ENCODE measurements at places on chromosomes 6 and 20. TPM values are rescaled to one million over a fixed set of nuclear protein-coding genes. Genes with fewer than 3 reads are reported as not detected.

The DLL1 gene
- 22.0 TPM for total RNA-seq

DNA sequence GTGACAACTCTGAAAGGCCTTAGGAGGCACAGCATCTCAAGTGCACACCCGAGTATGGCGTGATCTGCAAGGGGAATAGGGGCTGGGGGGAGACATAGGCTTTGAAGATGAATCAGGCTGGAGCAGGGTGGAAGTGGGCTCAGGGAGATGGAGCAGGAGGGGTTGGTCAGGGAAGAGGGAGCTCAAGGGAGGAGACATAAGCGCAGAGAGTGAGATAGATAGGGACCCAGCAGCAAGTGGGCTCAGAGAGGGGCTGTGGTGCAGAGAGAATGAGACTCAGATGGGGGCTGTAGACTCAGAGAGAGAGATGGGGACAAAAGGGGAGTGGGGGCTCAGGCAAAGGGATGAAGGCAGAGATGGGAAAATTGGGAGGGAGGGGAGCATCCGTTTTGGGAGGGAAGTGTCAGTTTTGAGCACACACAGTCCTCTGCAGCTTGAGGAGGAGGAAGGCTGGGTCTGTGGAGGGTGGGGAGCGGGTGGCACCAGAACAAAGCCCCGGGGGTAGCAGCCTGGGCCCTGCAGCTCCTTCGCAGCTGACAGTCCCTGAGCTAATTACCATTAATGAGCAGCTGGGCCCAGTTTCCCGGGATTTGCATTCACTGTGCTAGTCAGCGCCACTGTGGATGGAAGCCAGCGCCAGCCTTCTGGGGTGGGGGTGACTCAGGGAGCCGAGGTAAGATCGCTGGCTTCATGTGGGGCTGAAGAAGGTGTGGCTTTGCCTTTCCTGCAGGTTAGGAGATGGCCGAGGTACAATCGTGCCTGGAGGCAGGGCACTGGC is 18.7 kb downstream of the SRXN1 start:
- no peaks in the 10 kb centered on the region for H3K27me3 ChIP-seq
- no peak overlapping the region for H3K27ac ChIP-seq
- no peaks in the 10 kb centered on the region for H3K36me3 ChIP-seq
- H3K4me3 ChIP-seq, result no peak overlapping the region
- H3K4me1 ChIP-seq, result no peaks in the 10 kb centered on the region
- no peak for DNase-seq

The CD93 gene
- 51.6 TPM for total RNA-seq

The OOEP gene
- total RNA-seq, result not detected

GRCh38 chr20:29741894-29742698 is 1515.4 kb upstream of the DEFB115 start:
- no peaks in the 10 kb centered on the region for H3K36me3 ChIP-seq
- no peaks in the 10 kb centered on the region for H3K4me1 ChIP-seq
- no peak overlapping the region for H3K27ac ChIP-seq
- H3K27me3 ChIP-seq, result no peaks in the 10 kb centered on the region

DNA sequence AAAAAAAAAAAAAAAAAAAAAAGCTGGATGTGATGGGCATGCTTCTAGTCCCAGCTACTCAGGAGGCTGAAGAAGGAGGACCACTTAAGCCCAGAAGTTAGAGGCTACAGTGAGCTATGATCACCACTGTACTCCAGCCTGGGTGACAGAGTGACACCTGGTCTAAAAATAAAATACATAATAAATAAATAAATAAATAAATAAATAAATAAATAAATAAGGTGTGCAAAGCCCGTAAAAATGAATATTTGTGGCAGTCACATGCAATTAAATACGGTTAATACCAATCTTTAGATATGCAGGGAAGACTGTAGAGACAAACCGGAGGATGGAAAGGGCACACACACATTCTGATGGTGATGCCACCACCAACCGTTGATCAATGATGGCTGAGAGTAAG is 26.2 kb downstream of the IL22RA2 start:
- no peak overlapping the region for H3K4me3 ChIP-seq
- DNase-seq, result no peak
- no peaks in the 10 kb centered on the region for H3K36me3 ChIP-seq
- no peak overlapping the region for H3K27ac ChIP-seq
- no peaks in the 10 kb centered on the region for H3K4me1 ChIP-seq
- H3K27me3 ChIP-seq, result no peaks in the 10 kb centered on the region

DNA sequence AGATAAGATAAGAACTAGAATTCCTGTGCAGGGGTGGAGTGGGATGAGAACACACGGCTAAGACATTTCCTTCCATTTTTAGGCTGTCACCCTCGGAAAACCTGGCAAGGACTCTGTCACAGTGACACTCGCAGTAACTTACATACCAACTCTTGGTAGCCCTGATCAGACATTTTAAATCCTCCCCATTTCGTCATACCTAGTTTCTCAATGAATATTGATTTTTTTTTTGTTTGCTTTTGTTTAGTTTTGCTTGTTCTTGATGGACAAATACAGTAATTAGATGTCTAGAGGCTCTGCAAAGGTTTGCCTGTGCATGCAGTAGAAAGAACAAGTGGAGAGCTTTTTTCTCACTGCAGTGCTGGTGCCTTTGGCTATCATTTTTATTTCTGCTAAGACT is 213.0 kb upstream of the FAM83B start:
- H3K36me3 ChIP-seq, result no peaks in the 10 kb centered on the region
- no peak overlapping the region for H3K4me3 ChIP-seq
- no peak for DNase-seq

DNA sequence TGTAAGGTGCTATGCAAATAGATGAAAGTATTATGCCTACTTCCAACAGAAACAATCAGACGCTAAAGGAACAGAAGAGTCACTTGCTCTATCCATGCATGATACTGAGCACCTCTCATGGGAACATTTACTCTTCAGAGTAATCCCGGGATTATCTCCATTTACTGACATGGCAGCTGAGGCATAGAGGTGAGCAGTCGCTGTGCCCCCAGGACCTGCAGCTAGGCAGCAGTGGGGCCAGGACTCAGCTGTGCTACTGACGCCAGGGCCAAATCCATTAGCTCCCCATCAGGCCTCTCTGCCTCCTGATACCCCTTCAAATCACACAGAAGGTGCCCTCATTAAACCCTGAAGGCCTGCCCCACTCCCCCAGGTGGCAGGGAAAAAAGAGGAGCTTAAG is 51.9 kb downstream of the TRAM2 start:
- DNase-seq, result no peak
- H3K27me3 ChIP-seq, result no peaks in the 10 kb centered on the region
- peaks cover 7% of the 10 kb centered on the region for H3K36me3 ChIP-seq
- peaks cover 23% of the 10 kb centered on the region for H3K4me1 ChIP-seq
- H3K27ac ChIP-seq, result no peak overlapping the region

- no peaks in the 10 kb centered on the region for H3K36me3 ChIP-seq
- no peak for DNase-seq
- H3K4me3 ChIP-seq, result no peak overlapping the region
- H3K27me3 ChIP-seq, result no peaks in the 10 kb centered on the region
- no peak overlapping the region for H3K27ac ChIP-seq
- H3K4me1 ChIP-seq, result no peaks in the 10 kb centered on the region
These were observed 215.1 kb downstream of the DLL1 start for GRCh38 chr6:170075659-170076223.

- no peak overlapping the region for H3K4me3 ChIP-seq
- H3K27me3 ChIP-seq, result no peaks in the 10 kb centered on the region
- H3K36me3 ChIP-seq, result no peaks in the 10 kb centered on the region
- no peaks in the 10 kb centered on the region for H3K4me1 ChIP-seq
- DNase-seq, result no peak
- H3K27ac ChIP-seq, result no peak overlapping the region
These were observed 92.1 kb upstream of the SPTLC3 start for GRCh38 chr20:12916699-12917098.

The HLA-DPB1 gene
- total RNA-seq, result 76.7 TPM

DNA sequence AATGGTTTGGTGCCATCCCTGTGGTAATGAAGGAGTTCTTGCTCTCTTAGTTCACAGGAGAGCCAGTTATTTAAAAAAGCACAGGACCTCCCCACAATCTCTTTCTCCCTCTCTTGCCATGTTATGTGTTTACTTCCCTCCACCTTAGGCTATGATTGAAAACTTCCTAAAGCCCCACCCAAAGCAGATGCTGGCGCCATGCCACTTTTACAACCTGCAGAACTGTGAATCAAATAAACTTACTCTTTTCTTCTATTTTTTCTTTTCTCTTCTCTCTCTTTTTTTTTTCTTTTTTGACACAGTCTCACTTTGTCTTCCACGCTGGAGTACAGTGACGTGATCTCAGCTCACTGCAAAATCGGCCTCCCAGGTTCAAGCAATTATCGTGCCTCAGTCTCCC is 508.4 kb upstream of the EPHA7 start:
- DNase-seq, result no peak
- H3K36me3 ChIP-seq, result no peaks in the 10 kb centered on the region
- H3K27ac ChIP-seq, result no peak overlapping the region

DNA sequence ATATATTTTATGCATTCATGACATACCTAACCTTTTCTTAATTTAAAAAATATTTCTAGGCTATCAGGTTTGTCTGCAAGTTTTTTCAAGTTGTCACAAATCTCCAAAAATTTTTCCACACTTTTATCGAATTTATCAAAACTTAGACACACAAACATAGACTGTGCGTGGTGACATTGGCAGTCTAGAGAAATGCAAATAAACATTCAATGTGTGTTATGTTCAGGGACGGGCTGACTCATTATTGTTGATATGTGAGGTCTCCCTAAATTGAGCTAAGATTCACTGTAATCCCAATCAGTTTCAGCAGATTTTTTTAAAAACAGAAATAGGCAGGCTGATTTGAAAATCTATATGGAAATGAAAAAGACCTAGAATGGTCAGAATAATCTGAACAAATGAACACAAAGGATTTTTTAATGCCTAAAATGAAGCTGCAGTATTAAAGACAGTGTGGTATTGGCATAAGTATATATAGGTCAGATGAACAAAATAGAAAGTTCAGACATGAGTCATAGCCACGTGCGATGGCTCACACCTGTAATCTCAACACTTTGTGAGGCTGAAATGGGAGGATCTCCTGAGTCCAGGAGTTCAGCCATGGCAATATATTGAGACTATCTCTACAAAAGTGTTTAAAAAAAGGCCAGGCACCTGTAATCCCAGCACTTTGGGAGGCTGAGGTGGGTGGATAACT is 19.2 kb downstream of the BLTP3A start:
- no peaks in the 10 kb centered on the region for H3K4me1 ChIP-seq
- no peaks in the 10 kb centered on the region for H3K27me3 ChIP-seq
- no peaks in the 10 kb centered on the region for H3K36me3 ChIP-seq
- H3K27ac ChIP-seq, result no peak overlapping the region

- no peaks in the 10 kb centered on the region for H3K36me3 ChIP-seq
- DNase-seq, result no peak
- no peak overlapping the region for H3K27ac ChIP-seq
These were observed 109.9 kb upstream of the THBS2 start for GRCh38 chr6:169363590-169363989.

The TMEM244 gene
- not detected for total RNA-seq

DNA sequence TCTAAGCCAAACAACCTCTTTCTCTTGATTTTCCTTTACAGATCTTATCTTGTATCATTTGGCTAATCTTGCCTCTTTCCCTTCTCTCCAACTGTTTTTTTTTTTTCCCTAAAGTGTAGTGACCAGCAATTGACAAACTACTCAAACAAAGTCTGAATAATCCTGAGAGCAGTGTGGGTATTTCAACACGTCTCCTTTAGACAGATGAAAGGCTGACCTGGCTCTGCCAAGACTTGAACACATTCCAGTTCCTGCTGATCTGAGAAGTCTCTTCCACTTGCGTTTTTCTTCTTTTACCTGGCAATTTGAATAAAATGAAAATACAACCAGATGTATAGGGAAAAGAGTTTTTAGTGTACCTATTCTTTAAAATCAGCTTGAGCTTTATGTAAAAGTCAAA is 168.4 kb downstream of the GJA10 start:
- no peak overlapping the region for H3K27ac ChIP-seq
- H3K36me3 ChIP-seq, result no peaks in the 10 kb centered on the region
- no peak for DNase-seq
- no peaks in the 10 kb centered on the region for H3K4me1 ChIP-seq
- H3K4me3 ChIP-seq, result no peak overlapping the region

DNA sequence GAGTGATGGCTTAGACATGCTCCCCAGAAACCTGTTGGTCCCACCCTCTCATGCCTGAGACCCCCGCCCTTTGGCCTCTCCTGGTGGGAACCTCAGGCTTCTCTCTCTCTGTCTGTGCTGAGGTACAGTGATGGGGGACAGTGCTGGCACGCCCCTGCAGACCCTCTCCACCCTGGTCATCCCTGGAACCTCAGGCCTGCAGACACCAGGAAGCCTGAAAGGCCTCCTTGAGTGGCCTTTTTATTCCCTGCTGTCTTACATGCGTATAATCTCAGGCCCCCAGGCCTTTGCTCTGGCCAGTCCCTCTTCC is 78.5 kb upstream of the MAFB start:
- no peaks in the 10 kb centered on the region for H3K4me1 ChIP-seq
- H3K4me3 ChIP-seq, result no peak overlapping the region
- no peaks in the 10 kb centered on the region for H3K36me3 ChIP-seq
- H3K27me3 ChIP-seq, result no peaks in the 10 kb centered on the region
- no peak overlapping the region for H3K27ac ChIP-seq
- DNase-seq, result no peak

GRCh38 chr6:98929498-98930060 is 18.2 kb downstream of the FBXL4 start:
- no peak for DNase-seq
- peaks cover 7% of the 10 kb centered on the region for H3K4me1 ChIP-seq
- H3K4me3 ChIP-seq, result no peak overlapping the region
- no peaks in the 10 kb centered on the region for H3K27me3 ChIP-seq
- H3K36me3 ChIP-seq, result peaks cover 9% of the 10 kb centered on the region

DNA sequence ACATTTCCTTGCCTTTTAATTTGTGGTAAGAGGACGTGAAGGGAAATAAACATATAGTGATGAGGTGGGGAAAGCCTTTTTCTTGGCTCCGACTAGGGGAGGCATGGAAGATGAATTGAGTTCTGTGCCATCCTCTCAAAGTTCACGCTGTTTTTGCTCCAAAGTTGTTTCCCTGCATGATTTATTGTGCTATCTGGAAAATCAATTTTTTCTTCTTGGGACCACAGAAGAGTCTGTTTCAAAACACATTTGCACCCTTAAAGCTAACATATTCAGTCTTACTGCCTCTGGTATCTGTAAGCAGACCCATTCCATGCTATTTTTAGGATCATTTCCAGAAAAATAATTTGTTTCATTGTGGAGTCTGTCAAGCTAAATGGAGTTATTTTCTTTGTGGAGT is 57.6 kb upstream of the KCNG1 start:
- no peaks in the 10 kb centered on the region for H3K4me1 ChIP-seq
- no peak overlapping the region for H3K4me3 ChIP-seq
- H3K27me3 ChIP-seq, result no peaks in the 10 kb centered on the region
- H3K27ac ChIP-seq, result no peak overlapping the region

The CYP24A1 gene
- not detected for total RNA-seq

GRCh38 chr6:170402318-170403040 is 95.9 kb downstream of the FAM120B start:
- H3K27ac ChIP-seq, result no peak overlapping the region
- H3K4me1 ChIP-seq, result no peaks in the 10 kb centered on the region
- no peak for DNase-seq
- H3K4me3 ChIP-seq, result no peak overlapping the region
- no peaks in the 10 kb centered on the region for H3K27me3 ChIP-seq

Measured in right atrium auricular region (tissue), 2 donors.